ENCODE measurements at places on chromosomes 3 and 15.

- DNase-seq, result no peak
Measured at GRCh38 chr15:42405863-42406482, 46.7 kb downstream of the CAPN3 start.

DNA sequence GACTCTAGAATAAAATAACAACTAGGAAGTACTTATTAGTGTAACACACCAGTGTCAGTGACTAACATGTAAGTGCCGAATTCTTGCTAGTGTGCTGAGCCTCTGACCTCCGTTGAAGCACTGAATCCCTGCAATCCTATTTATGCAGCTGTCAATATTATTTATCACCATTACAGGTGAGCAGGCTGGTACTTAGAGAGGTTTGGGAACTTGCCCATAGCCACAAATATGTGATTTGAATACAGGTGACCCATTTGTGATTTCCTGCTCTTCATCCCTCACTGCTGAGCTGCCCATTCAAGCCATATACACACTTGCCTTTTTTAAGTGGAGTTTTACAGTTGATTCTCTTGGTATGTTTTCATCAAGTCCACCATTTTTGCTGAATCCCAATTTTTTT is 12.2 kb downstream of the EIF4E3 start:
- no peak for DNase-seq

GRCh38 chr3:193553586-193553985 is 1.1 kb downstream of the ATP13A4 start:
- DNase-seq, result no peak

GRCh38 chr3:115720983-115721382 is 97.7 kb downstream of the GAP43 start:
- DNase-seq, result no peak

GRCh38 chr3:119562307-119562961 is 3.0 kb upstream of the CD80 start:
- no peak for DNase-seq

GRCh38 chr15:41010345-41010744 is 57.1 kb downstream of the CHAC1 start:
- no peak for DNase-seq

GRCh38 chr15:56148064-56148463 is 95.6 kb downstream of the RFX7 start:
- no peak for DNase-seq

- DNase-seq, result no peak
Measured at GRCh38 chr3:128012050-128012449, 40.2 kb upstream of the SEC61A1 start.

- no peak for DNase-seq
Measured at GRCh38 chr3:45518376-45519135, 76.0 kb upstream of the LIMD1 start.

GRCh38 chr3:42256135-42256819 is 9.7 kb downstream of the CCK start:
- peak; percentile 87 for DNase-seq

- peak; percentile 73 for DNase-seq
Measured at GRCh38 chr3:121481106-121481880, 64.5 kb downstream of the POLQ start.

DNA sequence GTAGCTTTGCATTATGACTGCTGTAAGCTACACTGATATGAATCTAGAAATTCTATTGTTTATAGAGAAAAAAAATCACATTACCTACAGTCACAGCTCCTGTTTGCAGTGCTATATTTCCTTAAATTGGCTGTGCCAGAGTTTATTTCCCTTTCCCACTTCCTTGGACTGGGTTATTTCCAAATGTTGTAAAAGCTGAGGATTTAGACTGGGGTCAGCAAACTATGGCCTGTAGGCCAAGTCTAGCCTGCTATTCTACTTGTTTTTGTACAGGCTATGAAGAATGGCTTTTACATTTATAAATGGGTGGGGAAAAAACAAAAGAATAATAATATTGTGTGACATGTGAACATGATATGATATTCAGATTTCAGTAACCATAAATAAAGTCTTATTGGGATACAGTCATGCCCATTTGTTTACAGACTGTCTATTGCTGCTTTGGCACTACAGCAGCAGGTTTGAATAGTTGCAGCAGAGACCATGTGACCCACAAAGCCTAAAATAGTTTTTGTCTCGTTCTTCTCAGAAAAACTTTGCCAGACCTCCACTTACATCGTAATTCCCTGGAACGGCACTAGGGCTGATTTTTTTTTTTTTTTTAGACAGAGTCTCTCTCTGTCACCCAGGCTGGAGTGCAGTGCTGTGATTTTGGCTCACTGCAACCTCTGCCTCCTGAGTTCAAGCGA is 7.8 kb downstream of the GLDN start:
- DNase-seq, result peak; percentile 11

- peak; percentile 20 for DNase-seq
Measured at GRCh38 chr3:14329116-14329830, 73.1 kb upstream of the SLC6A6 start.

DNA sequence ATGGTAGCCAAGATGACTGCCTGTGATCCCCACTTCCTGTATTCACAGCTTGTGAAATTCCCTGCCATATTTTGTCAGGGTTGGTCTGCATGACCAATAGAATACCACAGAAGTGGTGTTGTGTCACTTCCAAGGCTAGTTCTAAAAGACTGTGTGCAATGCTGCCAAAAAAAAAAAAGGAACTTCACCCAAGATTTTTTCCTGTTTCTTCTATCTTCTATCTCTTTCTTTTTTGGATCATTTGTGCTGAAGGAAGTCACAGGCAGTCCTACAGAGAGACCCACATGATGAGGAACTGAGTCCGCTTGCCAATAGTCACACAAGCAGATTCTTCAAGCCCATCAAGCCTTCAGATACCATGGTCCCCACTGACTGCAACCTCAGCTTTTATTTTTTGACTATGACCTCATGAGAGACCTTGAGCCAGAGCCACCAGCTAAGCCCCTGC is 18.1 kb upstream of the RAF1 start:
- peak; percentile 73 for DNase-seq

- DNase-seq, result no peak
Measured at GRCh38 chr15:71971905-71972304, 146.0 kb downstream of the MYO9A start.

DNA sequence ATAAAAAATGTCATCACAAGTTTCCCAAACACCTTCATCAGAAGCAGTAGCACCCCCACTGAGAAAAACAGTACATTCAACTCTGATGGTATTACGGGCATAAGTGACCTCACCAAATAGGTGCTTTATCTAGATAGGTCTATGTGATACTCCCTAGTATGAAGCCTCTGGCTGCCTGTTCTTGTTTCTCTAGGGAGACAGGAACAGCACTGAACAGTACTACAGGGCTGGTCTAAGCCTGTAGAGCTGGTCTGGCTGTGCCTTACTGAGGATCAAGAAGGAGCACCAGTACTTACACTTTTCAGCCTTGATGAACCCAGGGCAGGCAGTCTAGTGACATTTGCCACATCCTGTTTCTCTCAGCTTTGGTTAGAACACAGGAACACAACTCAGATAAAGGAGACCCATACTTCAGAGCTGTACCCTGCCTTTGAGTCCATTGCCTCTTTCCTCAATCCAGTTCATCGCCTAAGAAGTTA is 35.9 kb downstream of the OXNAD1 start:
- DNase-seq, result no peak

DNA sequence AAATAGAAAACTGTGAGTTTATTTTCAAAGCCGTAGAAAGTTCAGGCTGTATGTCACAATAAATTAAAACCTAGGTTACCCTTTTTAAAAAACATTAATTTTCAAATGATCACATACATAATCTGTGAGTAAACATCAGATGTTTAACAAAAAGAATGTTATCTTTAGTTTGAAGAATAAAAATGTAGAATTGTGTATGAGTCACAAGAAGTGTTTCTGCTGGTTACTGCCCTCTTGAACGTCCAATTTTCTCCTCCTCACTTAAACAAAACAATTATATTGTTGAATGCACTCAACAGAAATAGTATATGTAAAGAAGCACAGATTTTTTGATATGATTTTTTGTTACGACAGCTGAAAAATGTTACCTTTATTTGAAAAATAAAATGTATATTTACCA is 855.1 kb downstream of the ROBO1 start:
- DNase-seq, result peak; percentile 14

- DNase-seq, result no peak
Measured at GRCh38 chr15:89106200-89106599, 17.9 kb downstream of the ABHD2 start.

DNA sequence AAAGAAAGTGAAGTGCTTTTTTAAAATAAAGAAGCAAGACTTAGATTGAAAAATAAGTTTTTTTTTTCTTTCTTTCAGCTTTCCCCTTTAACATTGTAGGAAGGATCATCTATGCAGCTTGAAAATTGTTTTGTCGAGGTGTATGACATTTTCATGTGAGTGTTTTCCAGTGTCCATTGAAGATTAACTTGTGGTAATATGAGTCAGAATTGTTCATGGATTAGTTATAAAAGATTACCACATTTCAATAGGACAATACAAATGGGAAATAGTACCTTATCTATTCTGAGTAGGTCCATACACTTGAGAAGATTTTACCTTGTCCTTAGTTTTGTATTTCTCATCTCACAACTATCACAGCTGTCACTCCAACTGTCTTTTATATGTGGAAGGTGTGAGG is 1234.7 kb downstream of the NSUN3 start:
- DNase-seq, result no peak

GRCh38 chr3:57004229-57004628 is 56.2 kb upstream of the SPATA12 start:
- no peak for DNase-seq

DNA sequence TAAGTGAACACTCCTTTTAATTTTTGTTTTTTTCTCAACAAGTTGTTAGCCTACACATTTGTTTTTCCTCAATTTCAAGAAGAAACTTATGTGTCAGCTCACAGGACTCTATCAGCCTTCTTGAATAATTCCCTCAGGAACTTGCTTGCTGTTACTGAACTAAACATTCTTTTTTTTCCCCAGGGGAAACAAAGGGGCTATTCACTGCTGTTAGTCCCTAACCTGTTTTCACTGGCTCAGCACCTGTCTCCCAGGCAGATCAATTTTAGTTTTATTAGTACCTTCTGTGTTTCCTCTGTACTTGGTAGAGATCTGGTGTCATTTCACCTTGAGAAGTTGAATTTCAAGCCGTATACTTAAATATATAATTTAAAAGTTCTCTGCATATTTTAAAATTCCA is 644.6 kb downstream of the CADM2 start:
- DNase-seq, result no peak
